ENCODE measurements at places on chromosomes 2 and 18.

DNA sequence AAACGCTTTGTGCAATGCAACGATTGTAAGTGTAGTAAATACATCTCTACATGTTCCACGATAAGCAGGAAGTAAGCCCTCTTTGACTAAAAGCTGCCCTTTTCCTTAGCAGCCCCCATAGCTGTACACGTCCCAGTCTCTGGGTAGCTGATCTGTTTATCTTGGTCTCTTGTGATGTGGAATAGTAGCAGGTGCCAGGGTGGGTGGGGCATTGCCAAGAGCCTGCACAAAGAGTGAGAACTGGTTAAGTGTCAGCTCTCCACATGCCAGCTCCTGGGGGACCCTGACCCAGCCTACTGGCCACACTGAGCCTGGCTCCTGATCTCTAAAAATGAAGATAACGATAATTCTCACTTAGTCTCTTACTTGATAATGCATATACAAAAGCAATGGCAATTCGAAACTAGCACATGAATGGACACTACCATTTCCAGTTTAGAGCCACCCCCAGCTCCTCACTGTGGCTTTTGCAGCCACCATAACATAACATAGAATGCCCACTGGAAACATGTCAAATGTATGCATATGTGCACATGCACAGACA lies 92.3 kb downstream of the MYT1L start:
- no peak for DNase-seq

- DNase-seq: no peak
Measured at GRCh38 chr2:136247204-136247950, 129.4 kb upstream of the CXCR4 start.

DNA sequence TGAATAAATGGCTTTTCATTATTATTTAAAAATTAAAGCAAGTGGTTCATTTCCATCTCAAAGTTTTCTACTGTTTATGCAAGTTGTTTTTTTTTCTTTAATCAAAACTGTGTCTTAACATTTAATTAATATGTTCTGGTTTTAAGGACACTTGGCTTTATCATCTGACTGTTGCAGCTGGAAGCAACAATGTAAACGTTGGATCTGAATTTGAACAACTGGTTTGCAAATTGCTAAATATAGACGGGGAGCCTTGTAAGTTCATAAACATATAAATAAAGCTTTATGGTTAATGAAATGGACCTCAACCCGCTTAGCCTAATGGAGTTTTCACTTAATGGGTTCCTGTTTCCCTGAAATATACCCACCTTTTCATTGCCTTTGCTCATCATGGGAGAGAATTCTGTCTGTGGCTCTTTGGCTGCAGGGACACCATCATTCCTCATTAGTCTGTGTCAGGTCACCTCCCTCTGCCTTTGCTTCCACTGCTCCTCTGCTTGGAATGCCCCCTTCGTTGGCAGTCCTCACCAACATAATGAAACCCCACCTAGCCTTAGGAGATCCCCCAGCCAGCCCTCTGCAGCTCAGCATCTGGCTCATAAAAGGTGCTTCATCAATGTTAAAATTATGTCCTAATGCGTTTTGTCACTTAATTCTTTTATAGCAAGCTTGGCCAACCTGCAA lies 44.2 kb upstream of the DYNC2LI1 start:
- no peak for DNase-seq

DNA sequence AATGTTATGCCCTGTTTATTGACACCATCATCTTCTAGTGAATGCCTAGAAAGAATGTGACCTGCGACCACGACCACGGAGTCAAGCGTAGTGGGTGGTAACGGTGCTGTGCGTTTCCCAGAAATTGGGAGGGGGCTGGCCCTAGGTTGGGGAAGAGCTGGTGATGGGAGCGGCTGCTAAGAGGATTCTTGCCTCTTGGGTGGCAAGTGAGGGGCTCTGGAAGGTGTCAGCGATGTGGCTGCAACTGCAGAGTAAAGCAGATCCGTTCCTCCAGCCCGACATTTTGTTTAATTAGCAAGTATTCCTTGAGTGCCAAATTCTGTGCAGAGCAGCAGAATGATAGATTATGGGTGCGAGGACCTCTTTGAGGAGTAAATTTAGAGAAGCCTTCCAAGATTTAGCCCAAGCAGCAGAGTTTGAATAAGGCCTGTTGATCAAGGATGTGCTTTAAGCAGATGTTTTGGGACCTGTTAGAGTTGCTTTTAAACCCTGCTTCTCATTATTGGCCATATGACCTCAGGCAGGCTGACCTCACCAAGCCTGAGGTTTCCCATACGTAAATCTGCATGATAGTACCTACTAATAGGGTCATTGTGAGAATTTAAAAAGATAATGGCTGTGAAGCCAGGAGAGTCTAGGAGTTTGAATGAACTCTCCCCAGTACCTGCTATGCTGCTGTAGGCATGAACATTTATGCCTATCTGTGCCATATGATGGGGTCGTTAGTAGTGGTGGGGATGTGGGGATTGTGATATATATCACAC lies 287.7 kb downstream of the PTGR3 start:
- DNase-seq: no peak

DNA sequence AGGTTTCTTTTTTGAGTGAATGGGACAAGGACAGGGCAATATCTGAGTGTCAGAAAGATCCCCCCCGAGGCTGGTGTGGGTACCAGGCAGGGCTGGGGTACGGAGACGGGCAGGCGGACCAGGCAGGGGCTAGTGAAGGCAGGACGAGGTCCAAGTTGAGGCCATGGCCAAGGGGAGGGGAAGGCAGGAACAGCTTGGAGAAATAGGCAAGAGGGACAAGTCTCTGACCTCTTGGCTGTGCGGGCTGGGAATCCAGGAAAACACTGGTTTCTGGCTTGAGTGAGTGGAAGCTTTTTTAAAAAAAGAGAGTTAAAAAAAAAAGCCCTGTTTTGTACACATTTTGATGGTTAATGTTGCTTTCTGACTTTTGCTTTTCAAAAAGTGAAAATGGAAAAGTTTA lies 30.3 kb downstream of the ASAP2 start:
- no peak for DNase-seq

DNA sequence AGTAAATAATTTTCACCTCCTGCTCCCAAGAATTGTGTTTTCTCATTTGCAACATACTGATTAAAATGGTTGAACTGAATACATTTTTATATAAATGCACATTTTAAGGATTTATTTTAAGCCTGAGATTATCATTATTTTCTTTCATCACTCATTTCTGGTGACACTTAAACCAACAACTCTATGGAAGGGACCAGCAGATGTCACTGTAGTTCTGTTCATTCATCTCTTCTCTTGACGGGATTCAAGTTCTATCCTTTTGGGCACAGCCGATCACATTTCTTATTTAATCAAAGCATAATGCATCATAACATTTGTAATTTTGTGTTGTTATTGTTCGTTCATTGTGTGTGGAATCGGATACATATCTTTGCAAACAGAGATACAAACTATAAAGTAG lies 417.9 kb downstream of the HRH4 start:
- DNase-seq: peak; percentile 12

DNA sequence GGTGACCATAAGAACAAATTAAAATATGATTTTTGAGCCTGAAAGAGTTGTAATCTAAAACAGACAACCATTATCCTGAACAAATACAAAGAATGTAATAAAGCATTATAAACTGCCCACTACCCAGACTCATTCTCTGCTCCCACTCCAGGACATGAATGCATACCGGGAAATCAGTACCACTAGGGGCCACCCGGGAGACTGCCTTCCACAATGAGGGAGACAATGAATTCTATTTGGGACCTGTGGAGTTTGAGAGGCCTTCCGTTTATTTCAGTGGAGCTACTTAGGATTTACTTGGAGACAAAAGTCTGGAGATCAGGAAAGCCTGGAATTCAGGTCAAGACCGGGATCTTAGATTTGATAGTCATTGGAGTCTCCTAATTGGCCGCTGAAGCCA lies 50.0 kb downstream of the NAB1 start:
- DNase-seq: no peak

- no peak for DNase-seq
Measured at GRCh38 chr2:221551864-221552263, 20.2 kb downstream of the EPHA4 start.

DNA sequence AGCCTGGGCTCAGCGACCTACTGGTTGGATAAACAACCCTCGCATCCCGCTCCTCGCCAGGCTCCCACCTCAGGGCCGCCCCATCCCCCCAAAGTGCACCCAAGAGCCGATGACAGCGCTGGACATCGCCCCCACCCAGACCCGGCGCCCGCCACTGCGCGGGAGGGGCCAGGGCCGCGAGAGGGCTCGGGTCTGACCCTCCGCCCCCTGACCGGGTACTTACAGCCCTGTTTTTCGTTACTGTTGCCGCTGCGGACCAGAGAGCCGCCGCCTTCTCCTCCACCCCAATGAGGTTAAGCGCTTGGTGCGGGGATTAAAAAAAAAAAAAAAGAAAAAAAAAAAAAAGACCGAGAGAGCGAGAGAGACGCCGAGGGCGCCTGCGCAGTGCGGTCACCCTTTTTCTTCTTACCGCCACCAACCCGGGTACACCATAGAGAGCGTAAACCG lies at the start of gene CLASP1:
Gene CLASP1, minus strand, starts transcription at position 314 of the 447 bp plus-strand sequence. CDS start 43,567 bp downstream, outside the sequence.
- DNase-seq: peak; percentile 77

- no peak for DNase-seq
Measured at GRCh38 chr18:6948281-6949055, 169.1 kb downstream of the LAMA1 start.

GRCh38 chr2:197711578-197711977 lies 6.4 kb downstream of the MARS2 start:
- no peak for DNase-seq

DNA sequence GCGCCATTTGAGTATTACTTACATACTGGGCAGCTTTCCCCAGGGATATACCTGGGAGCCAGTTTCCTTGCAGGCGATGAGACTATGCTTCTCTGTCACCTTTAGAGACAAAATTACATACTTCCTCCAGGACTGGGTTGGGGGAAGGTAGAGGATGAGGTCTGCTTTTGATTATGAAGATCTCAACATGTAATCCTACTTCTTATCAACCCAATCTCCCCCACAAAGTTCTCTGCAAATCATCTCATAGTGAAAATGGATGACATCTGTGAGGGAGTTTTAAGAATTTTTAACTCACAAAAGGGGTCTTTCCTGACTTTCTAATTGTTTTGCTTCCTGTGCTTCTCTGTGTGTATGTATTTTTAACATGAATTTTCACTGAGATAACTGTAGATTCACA lies 81.9 kb downstream of the TMEM131 start:
- DNase-seq: no peak

DNA sequence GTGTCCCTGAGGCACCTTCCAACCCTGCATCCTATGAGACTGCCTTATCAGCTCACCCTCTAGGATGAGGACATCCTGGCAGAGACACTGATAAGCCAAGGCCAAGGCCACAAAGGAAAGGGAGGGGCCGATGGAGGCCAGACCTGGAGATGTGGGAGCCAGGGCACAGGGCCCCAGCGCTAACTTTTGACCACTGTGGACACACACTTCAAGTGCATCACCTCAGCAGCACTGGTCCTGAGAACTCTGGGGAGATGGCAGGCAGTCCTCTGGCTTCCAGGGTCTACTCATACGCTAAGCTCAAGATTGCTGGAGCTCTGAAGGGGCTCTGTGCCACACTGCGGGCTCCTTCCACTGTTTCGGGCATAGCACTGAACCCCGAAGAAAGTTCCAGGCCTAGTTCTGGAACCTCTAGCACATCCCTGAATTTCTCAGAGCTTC lies 100.2 kb upstream of the ID2 start:
- DNase-seq: no peak

GRCh38 chr2:177241711-177242120 lies 22.8 kb downstream of the NFE2L2 start:
- no peak for DNase-seq

- DNase-seq: no peak
Measured at GRCh38 chr2:194822657-194823056, 834.4 kb upstream of the SLC39A10 start.

DNA sequence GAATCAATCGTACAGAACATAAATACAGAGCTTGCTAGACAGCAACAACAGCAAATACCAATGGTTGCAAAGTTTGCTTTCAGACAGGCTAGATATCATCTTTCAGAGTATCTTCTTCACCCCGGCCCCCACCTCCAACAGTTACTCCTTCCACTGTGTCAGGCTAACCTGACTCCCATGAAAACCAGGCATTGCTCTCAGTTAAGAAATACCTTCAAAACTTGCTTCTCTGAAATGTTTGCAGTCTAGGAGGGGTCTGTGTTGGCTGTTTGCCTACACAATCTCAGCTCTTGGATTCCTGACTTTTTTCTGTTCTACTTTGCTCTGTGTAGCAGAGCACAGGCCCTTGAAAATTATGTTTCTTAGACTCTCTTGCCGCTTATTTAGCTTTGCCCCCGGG lies 599.5 kb upstream of the SYT4 start:
- no peak for DNase-seq

- no peak for DNase-seq
Measured at GRCh38 chr2:201345625-201346213, 11.4 kb downstream of the FLACC1 start.

GRCh38 chr2:168355121-168355520 lies 101.0 kb upstream of the CERS6 start:
- no peak for DNase-seq

DNA sequence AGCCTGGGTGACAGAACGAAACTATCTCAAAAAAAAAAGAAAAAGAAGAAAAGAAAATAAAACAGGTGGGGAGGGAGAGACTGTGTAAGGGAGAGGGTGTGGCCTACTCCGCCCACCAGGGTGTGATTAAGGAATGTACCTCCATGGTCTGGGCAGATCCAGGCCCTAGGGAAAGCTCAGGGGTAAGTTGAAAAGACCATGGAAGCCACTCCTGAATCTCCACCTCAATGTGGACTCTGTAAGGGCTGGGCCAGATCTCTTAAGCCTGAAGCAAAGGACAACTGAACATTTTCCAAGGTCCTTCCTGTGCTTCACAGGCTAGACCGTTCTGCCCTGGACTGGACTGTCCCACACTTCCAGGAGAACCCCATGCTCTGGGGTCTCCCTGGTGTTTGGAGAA lies 9.7 kb upstream of the ATG16L1 start:
- no peak for DNase-seq

DNA sequence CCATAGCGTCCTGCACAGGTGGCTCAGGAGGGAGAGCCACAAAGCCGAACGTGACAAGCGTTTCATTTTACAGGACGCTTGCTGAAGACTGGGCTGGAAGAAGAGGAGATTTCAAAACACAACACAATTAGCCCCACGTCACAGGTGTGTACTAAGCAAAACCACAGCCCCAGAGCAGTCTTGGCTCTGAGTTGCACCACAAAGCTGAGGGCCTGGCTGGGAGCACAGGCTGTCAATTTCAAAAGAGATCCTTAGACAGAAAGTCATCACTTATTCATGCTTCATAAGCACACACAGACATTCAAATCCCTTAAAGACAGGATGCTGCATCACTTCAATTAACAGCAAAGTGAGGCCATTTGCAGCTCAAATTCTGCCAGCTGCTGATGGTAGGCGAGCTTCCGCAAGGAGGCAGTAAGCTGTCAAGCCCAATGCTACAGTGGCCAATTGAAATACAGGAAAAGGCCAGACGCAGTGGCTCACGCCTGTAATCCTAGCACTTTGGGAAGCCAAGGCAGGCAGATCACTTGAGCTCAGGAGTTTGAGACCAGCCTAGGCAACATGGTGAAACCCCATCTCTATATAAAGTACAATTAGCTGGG lies 79.6 kb downstream of the SKA1 start:
- no peak for DNase-seq

All from substantia nigra (tissue), 51 donors.